ENCODE measurements at places on chromosomes 12 and 14. TPM values are rescaled to one million over a fixed set of nuclear protein-coding genes. Genes with fewer than 3 reads are reported as not detected.

DNA sequence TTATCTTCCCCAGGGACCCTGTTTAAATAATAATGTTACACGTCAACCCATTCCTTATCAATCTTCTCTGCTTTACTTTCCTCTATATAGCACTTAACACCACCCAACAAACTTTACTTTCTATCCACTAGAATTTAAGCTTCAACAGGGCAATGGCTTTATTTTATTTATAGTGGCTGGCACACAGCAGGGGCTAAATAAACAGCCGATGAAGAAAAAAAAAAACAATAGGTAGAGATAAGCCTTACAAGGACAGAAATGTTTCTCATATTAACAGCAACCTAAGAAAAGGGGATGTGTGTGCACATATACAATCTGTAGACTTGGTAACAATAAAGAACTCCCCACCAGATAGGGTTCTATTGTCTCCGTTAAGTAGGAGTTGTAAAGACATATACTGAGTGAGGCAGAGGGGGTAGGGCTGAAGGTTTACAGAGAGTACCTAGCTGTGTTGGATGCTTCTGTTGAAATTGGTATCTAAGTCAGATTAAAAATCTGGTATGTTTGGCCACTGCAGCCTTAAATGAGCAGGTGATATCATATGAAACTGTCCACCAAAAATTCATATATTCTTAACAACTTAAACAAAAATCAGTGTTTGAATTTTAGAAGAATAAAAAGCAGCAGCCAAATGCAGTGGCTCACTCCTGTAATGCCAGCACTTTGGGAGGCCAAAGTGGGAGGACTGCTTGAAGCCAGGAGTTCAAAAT, 24.7 kb upstream of the AP4S1 start:
- DNase-seq: no peak

DNA sequence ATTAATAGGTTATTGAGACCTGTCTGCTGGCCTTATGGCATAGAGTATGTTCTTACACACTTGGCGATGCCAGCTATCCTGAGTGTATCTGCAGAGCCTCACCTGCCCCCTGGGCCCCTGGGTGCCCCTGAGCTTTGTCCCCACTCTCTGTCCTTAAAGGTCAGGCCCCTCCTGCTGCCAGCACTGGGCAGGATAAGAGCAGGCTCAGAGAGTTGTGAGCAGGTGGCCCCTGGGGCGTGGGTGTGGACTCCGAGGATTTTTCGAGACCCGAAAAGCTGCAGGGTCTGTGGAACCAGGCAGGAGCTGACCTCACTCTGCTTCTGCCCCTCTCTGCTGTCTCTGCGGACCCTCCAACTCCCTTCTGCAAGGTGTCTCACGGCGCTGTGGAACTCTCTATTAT, 8.2 kb downstream of the HIP1R start:
- no peak for DNase-seq

DNA sequence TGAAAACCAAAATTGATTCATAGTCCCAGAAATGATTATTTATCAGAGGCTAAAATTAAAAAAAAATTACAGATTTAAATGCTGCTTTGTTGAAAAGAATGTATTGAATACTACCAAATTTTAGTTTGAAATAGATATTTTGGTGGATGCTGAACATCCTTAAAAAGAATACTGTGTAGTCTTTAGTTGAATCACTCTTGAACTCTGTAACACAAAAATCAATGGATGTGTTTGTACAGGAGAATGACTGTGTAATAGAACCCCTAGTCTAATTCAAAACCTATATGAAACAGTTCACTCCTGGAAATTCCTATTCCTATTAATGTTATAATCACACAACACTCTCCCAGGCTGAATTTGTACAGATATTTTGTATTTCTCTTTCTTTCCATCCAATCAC, 1.5 kb upstream of the TSPAN8 start:
- no peak for DNase-seq

DNA sequence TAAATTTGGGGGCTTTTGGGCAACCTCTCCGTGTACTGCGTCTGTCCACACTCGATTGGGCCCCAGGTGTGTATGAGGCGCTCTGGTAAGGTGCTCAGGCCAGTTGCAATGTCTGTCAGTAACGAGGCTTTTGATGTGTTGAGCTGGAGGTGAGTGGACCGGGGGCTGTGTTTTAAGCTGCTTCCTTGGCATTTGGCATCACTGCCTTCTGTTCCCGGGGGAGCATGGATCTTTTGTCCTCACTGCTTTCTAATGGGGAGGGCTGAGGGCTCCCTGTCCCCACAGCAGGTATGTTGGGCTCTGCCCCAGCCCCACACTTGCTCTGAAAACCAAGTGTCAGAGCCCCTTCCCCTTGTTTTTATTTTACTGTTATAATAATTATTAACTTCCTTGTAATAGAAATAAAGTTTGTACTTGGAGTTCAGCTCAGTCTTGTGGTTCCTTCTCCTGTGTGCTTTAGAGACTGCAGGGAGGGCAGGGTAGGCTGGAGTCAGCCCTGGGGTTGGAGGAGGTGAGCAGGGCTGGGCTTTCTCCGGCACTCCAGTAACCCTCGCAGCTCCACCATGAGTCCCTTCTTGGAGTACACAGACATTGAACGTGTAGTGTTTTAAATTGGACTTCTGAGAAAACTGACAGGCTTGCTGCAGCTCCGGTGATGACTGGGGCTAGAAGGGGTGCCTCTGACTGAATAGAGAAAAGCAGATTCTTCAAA, 28.0 kb downstream of the TRAFD1 start:
- DNase-seq: no peak

GRCh38 chr12:71456316-71456715, 16.7 kb downstream of the LGR5 start:
- no peak for DNase-seq

DNA sequence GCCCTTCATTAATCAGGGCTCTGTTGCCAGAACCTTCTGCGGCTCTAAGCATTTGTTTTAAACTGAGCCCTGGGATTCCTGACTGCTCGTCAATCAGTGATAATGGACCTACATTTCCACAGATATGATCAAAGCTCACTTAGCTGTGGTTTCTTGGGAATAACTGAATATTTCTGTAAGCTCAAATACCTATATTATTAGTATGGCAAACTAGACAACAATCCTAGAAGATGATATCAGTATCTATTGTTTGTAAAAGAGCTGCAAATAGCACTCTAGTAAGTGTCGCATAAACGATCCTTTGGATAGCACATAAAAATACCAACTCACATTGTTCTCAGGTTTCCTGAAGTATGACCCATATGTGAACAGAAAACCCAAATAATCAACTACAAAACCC, 150.4 kb downstream of the PPM1H start:
- DNase-seq: no peak

DNA sequence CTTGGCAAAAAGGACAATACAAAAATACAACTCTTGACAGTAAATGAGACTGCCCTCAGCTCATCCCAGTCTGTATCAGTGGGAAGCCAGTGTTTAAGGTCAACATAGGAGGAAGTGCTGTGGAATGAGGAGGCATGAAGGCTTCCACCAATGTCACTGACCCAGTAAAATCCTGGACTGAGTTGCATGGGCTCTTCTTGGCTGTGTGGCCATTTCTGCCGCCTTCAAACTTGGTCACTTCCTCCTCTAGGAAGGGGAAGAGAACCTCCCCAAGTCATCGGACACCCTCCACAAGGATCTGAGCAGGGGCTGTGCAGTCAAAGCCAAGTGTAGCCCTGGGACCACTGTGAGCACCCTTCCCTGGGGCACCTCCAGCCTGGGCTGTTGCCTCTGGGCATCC, 11.9 kb downstream of the GPR68 start:
- DNase-seq: no peak

DNA sequence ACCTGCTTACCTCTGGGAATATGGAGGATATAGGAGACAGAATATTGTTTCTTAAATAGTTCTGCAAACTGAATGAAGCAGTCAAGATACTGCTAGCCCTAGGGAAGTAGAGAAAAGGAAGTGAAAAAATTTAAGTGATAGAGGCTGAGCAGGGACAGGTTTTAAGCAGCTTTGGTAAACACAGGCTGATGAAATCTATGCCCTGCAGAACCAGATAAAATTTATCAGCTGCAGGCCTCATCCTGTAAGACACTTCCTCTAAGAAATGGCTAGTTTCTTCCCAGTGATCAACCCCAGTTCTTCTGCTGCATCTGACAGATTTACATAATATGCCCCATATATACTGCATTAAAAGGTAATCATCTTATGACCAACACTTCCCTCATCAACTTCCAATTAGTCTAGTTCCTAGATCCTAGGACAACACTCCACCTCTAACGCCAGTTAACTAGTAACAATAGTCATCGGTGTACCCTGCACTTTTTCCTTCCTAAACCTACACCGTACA, 1.3 kb upstream of the ESYT1 start:
- DNase-seq: no peak

- DNase-seq: peak; percentile 97
These were observed 19.3 kb upstream of the SERPINA6 start for GRCh38 chr14:94342334-94342934.

DNA sequence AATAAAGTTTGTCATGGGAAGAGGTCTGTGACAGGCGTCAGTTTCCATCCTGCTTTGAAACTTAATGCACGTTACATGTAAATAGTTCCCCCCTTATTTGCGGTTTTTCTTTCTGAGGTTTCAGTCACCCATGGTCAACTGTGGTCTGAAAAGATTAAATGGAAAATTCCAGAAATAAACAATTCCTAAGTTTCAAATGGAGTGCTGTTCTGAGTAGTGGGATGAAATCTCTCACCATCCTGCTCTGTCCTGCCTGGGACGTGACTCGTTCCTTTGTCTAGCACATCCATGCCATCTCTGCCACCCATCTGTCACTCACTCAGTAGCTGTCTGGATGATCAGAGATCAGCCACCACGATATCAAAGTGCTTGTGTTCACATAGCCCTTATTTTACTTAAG, 51.3 kb upstream of the DICER1 start:
- DNase-seq: no peak

- no peak for DNase-seq
These were observed 58.8 kb upstream of the DYNC1H1 start for GRCh38 chr14:101905614-101906013.

GRCh38 chr12:104180374-104180773, 35.2 kb upstream of the TXNRD1 start:
- no peak for DNase-seq

DNA sequence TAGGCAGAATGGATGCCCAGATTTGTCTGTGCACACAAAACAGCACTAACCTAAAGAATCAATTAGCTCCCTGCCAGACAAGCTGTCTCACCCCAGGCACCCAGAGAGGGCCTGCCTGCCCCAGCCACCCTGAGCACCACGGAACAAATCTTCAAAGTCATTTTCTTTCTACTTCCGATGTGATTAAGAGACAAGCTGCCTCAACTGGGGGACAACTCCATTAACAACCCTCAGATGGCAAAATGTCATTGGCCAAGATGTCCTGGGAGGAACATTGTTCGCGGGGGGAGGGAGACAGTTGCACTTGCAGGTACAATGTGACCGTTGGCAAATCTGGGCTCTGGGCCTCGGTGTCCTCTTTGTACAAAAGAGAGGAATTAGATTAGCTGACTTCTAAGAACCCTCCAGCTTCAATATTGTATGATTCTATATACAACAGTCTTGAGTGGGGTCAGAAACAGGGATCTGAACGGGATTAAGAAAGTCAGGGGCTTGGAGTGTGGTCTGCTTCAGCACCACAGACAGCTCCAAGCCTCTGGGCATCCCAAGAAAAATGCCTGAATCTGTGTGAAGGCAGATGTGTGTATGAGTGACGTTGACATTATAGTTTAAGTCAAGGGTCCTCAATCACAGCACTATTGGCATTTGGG, 42.8 kb upstream of the CMKLR1 start:
- no peak for DNase-seq

DNA sequence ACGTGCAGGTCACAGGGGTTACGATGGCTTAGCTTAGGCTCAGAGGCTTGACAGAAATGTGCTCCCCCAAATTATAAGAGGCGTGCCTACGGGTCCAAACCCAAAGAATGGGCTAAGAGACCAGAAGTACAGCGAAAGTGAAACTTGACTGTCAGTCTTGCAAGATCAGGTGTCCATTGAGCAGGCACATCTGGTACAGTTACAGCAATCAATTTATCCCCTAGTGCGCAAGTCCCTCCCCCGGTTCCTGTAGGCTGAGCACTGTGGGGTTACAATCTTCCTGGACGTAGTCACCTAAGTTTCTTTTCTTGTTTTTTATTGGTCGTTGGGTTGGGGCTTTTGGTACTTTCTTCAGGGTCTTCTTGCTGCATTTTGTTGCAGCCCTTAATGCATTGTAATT, 134.2 kb downstream of the UNC79 start:
- DNase-seq: no peak

DNA sequence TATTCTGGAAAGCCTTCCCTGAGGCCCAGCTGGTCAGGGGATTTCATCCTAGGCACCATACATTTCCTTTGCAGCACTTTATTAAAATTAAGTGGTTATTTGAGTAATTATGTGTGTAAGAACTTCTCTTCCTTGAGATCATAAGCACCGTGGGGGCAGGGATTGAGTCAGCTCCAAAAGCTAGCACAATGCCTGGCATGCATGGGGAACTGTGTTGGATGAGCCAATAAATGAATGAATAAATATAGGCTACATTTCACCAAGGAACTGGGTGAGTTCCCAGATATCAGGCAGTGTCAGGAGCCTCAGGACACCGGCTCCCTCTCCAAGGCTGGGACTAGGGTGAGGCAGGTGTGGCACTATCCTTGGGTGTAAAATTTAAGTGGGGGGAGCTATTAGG, 82.8 kb upstream of the FBXO21 start:
- no peak for DNase-seq

- no peak for DNase-seq
These were observed 405.8 kb downstream of the ATP23 start for GRCh38 chr12:58347188-58347587.

GRCh38 chr14:73991092-73991491, 28.0 kb downstream of the ENTPD5 start:
- no peak for DNase-seq

GRCh38 chr14:23193432-23193831, 10.0 kb upstream of the SLC7A8 start:
- DNase-seq: no peak

The PLA2G1B gene
- total RNA-seq: not detected

The KRT4 gene
- 0.99 TPM for total RNA-seq

The NYNRIN gene
- 33.0 TPM for total RNA-seq

The DNAI7 gene
- total RNA-seq: 0.79 TPM

The CFAP54 gene
- total RNA-seq: 1.8 TPM

The RFLNA gene
- total RNA-seq: 8.8 TPM

The FGF23 gene
- not detected for total RNA-seq

The TAS2R7 gene
- not detected for total RNA-seq

The LRP1-AS gene
- not detected for total RNA-seq

The LBHD2 gene
- not detected for total RNA-seq

The CISTR gene
- total RNA-seq: not detected

The WASHC3 gene
- 44.2 TPM for total RNA-seq

The KLRB1 gene
- 0.79 TPM for total RNA-seq

The TCL1A gene
- 1.7 TPM for total RNA-seq

The OTOGL gene
- total RNA-seq: 0.30 TPM
